ENCODE measurements at places on chromosomes 13 and 19. TPM values are rescaled to one million over a fixed set of nuclear protein-coding genes. Genes with fewer than 3 reads are reported as not detected.

The CCDC159 gene
- total RNA-seq, result 14.3 TPM

The KLHL1 gene
- total RNA-seq, result 0.26 TPM

The VSTM1 gene
- not detected for total RNA-seq

The PDE4C gene
- 1.7 TPM for total RNA-seq

The RFX2 gene
- 13.4 TPM for total RNA-seq

The MBD3L3 gene
- not detected for total RNA-seq

The ZNF677 gene
- total RNA-seq, result 31.2 TPM

The ZNF730 gene
- total RNA-seq, result 15.2 TPM

The TNFSF9 gene
- total RNA-seq, result 0.53 TPM

The CACNA1A gene
- total RNA-seq, result 1.7 TPM

The BCL2L12 gene
- 3.1 TPM for total RNA-seq

The CEACAM3 gene
- total RNA-seq, result not detected

The NXNL1 gene
- total RNA-seq, result not detected

The SEMA6B gene
- total RNA-seq, result 5.4 TPM

The ABHD8 gene
- 6.8 TPM for total RNA-seq

The TMEM221 gene
- 0.53 TPM for total RNA-seq

Data from urinary bladder (tissue), 4 donors.